ENCODE measurements at places on chromosomes 2 and 18. TPM values are rescaled to one million over a fixed set of nuclear protein-coding genes. Genes with fewer than 3 reads are reported as not detected.

ARHGAP28 gene
- total RNA-seq, result 78.3 TPM

GRCh38 chr2:145157036-145157675, 637.2 kb upstream of the ZEB2 start:
- H3K27me3 ChIP-seq, result no peaks in the 10 kb centered on the region
- H3K36me3 ChIP-seq, result no peaks in the 10 kb centered on the region

ZNF512 gene
- 37.2 TPM for total RNA-seq

DNA sequence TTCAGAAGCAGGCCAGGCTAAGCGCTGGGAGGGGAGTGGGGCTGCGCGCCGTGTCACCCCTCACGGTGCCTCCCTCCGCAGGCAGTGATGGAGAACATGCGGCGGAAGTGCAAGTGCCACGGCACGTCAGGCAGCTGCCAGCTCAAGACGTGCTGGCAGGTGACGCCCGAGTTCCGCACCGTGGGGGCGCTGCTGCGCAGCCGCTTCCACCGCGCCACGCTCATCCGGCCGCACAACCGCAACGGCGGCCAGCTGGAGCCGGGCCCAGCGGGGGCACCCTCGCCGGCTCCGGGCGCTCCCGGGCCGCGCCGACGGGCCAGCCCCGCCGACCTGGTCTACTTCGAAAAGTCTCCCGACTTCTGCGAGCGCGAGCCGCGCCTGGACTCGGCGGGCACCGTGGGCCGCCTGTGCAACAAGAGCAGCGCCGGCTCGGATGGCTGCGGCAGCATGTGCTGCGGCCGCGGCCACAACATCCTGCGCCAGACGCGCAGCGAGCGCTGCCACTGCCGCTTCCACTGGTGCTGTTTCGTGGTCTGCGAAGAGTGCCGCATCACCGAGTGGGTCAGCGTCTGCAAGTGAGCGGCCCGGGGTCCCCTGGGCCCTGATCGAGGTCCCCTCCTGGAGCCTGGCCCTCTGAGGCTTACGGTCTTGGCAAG, 12.2 kb downstream of the WNT10A start:
- H3K4me1 ChIP-seq, result peaks cover 56% of the 10 kb centered on the region
- peaks cover 4% of the 10 kb centered on the region for H3K27me3 ChIP-seq
- H3K27ac ChIP-seq, result peak overlapping the region; percentile 65
- peak overlapping the region; percentile 25 for H3K4me3 ChIP-seq
- no peaks in the 10 kb centered on the region for H3K36me3 ChIP-seq

MOGAT1 gene
- not detected for total RNA-seq

MAPRE2 gene
- total RNA-seq, result 42.6 TPM

TFCP2L1 gene
- 2.6 TPM for total RNA-seq

UGT1A8 gene
- not detected for total RNA-seq

DNA sequence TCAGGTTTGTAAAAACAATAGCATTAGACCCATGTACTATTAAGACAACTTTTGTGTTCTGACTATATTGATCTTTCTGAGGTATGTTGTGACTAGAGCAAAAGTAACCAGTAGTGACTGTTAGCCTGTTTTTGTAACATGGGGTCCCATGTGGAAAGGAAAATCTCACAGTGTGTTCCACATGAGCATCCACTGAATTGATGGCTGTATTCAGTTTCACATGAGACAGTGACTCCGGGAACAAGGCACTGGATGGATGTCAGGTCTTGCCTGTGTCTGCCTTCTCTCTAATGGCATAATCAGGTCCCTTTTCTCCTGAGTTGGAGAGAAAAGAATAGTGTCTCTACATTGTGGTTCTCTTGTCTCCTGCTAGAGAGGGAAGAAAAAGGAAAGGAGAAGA, 27.5 kb downstream of the TMEM178A start:
- no peak overlapping the region for H3K4me3 ChIP-seq
- H3K27ac ChIP-seq, result no peak overlapping the region
- DNase-seq, result no peak

GRCh38 chr2:79004680-79005079, 20.8 kb upstream of the REG3G start:
- no peaks in the 10 kb centered on the region for H3K27me3 ChIP-seq
- no peaks in the 10 kb centered on the region for H3K4me1 ChIP-seq
- H3K4me3 ChIP-seq, result no peak overlapping the region
- no peak overlapping the region for H3K27ac ChIP-seq
- no peaks in the 10 kb centered on the region for H3K36me3 ChIP-seq

DNA sequence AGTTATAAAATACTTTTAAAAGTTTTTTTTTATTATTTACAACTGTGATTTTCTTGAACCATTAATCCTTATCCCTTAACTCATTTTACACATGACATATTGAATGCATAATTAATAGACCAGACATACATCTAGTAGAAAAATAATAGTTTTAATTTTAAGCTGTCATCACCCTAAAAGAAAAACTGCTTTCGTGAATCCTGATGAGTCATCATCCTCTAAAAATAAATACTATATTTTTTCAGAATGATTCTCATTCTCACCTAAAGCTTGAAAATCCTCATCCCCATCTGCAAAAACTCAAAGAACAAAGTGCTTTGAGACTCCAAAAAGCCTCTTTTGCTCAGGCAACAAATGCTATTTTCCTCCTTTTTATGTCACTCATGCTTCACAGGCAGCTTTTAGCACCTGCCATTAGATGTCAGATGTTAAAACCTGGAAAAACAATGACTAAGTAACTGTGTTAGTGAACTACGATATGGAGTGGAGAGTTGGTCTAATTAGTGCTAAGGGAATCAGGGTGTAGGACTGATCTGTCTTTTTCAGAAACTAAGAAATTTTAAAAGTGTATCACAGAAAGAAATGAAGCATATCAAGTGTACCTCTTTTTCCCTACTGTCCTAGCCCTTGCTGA, 297.6 kb downstream of the TMX3 start:
- no peak overlapping the region for H3K4me3 ChIP-seq
- H3K27ac ChIP-seq, result no peak overlapping the region
- no peaks in the 10 kb centered on the region for H3K27me3 ChIP-seq
- no peak for DNase-seq
- no peaks in the 10 kb centered on the region for H3K4me1 ChIP-seq
- no peaks in the 10 kb centered on the region for H3K36me3 ChIP-seq

STPG4 gene
- total RNA-seq, result 0.46 TPM

- no peak overlapping the region for H3K4me3 ChIP-seq
- no peak overlapping the region for H3K27ac ChIP-seq
Measured at GRCh38 chr2:16640867-16641266, 24.8 kb downstream of the CYRIA start.

ERBB4 gene
- total RNA-seq, result 0.21 TPM

- DNase-seq, result peak; percentile 24
- H3K4me3 ChIP-seq, result no peak overlapping the region
- H3K36me3 ChIP-seq, result no peaks in the 10 kb centered on the region
- H3K27me3 ChIP-seq, result no peaks in the 10 kb centered on the region
- peaks cover 4% of the 10 kb centered on the region for H3K4me1 ChIP-seq
Measured at GRCh38 chr18:48693625-48694262, 154.9 kb downstream of the CTIF start.

Measured in spleen (tissue), 13 donors.